ENCODE measurements at places on chromosomes 3 and 15. TPM values are rescaled to one million over a fixed set of nuclear protein-coding genes. Genes with fewer than 3 reads are reported as not detected.

Gene PRTG
- 13.6 TPM for total RNA-seq

Gene CCDC39
- not detected for total RNA-seq

Gene REC114
- not detected for total RNA-seq

Gene SIDT1
- not detected for total RNA-seq

Gene RASGRF1
- 1.2 TPM for total RNA-seq

Gene GRAMD1C
- total RNA-seq = 3.7 TPM

Gene SLC28A2
- total RNA-seq = not detected

Gene NOP10
- total RNA-seq = 224 TPM

Gene RLBP1
- not detected for total RNA-seq

Gene TMEM266
- total RNA-seq = 0.36 TPM

Gene CRABP1
- total RNA-seq = 0.30 TPM

Gene MYL3
- 0.43 TPM for total RNA-seq

Gene ANKRD34C
- 0.05 TPM for total RNA-seq
